ENCODE measurements at places on chromosomes 7 and 10.

DNA sequence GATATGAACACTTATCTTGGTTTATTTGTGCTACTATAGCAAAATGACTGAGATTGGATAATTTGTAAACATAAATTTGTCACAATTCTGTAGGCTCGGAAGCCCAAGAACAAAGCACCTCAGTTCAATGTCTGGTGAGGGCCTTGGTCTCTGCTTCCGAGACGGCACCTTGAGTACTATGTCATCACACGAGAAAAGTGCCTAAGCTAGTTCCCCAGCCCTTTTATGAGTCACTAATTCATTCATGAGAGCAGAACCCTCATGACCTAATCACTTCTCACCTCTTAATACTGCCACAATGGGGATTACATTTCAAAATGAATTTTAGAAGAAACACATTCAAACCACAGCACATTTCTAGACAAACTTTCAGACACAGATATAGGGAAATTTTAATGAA lies 52.0 kb upstream of the PRSS1 start:
- no peak for DNase-seq

DNA sequence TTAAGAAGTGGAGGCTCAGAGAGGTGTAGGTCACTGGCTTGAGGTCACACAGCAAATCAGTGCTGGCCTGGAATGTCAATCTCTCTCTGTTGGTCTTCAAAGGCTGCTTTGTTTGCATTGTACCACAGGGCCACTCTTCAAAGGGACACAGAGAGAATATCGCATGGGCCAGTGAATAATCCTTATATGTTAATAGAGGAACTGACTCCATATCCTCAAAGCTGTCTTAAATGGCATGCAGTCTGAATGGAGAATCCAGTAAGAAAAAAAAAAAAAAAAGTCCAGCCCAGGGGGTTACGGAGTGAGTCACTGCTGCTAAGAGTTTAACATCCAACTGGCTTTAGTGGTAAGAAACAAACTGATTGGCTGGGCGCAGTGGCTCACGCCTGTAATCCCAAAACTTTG lies 54.1 kb downstream of the NRAP start:
- DNase-seq = no peak

DNA sequence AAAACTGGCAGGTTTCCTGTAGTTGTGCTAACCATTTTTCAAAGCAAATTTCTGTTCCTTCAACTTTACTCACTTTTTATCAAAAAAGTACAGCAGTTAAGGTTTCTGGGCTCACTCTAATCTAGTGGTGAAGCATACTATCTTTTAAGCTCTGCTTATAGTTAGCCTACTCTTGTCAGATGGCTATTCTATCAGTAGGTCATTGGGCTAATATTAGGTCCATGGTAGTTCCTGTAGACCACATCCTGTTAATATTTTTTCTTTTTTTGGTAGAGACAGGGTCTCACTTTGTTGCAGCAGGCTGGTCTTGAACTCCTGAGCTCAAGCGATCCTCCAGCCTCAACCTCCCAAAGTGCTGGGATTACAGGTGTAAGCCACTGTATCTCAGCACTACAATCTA lies 27.9 kb upstream of the NRCAM start:
- no peak for DNase-seq

- no peak for DNase-seq
These were observed 76.0 kb upstream of the CTTNBP2 start for GRCh38 chr7:117949232-117949631.

DNA sequence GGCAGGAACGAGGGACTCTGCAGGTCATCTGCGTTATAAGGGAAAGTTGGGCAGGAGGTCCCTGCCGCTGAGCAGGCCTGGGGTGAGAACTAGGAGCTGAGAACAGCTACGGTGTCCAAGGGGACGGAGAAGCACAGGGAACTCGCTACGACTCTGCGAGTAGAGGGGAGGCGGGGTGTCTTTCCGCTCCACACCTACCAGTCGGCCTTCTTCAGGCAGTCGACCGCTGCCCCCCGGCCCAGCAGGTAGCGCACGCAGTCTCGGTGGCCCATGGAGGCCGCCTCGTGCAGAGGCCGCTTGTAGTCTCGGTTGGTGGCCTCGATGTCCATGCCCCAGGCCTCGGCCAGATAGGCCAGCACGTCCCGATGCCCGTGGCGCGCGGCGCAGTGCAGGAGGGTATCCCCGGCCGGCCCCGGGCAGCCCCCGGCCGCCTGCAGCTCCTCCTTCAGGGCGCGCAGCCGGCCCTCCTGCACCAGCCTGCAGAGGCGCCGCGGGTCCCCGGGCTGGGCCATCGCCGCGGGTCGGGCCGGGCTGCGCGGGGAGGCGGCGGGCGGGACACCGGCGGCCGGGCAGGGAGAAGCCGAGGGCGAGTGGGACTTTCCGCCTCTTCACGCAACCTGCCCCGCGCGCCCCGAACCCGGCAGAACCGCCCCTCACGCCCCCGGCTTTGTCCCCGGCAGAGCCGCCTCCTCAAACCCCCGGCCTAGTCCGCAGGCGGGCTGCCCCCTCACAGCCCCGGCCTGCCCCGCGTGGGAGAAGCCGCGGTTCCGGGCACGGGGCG lies 660 bp downstream of the ANKRD16 start:
- DNase-seq = peak; percentile 53

DNA sequence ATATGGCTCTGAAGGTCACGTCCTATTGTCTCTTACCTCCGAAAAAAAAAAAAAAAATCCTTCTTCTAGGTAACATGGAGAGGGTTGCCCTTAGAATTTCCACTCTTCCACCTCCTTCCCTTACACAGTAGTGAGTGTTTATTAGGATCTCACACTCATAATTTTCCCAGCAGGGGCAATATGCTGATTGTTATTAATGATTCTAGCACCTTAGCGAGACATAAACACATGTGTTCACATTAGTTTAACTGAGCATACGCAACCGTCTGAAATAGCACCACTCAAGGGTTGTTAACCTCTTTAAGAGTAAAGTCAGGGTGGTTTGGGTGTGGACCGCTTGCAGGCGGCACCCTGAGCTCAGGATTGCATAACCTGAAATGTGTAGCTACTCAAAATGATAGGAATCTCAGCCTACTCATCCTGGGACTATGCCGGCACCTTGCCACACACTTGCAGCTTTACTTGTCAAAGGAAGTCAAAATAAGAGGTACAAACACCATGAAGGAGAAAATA lies 52.2 kb downstream of the CPEB3 start:
- peak; percentile 16 for DNase-seq

DNA sequence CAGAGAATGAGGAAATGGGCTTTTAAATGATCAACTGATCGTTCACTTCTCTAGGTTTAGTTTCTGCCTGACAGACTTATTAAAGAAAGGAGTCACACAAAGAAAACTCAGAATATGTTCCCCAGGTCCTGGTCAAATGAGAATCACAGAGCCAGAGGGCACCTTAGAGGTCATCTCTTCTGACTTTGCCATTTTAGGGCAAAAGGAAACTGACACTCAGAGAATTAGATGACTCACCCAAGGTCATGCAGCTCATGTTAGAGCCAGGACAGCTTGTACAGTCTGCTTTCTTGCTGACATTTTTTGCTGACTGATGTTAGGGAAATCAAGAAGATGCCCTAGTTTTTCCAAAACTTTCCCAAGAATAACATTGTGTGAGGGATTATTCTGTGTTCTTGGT lies 312.7 kb upstream of the SP8 start:
- no peak for DNase-seq

- no peak for DNase-seq
These were observed 308.4 kb downstream of the HDAC9 start for GRCh38 chr7:18803923-18804322.

DNA sequence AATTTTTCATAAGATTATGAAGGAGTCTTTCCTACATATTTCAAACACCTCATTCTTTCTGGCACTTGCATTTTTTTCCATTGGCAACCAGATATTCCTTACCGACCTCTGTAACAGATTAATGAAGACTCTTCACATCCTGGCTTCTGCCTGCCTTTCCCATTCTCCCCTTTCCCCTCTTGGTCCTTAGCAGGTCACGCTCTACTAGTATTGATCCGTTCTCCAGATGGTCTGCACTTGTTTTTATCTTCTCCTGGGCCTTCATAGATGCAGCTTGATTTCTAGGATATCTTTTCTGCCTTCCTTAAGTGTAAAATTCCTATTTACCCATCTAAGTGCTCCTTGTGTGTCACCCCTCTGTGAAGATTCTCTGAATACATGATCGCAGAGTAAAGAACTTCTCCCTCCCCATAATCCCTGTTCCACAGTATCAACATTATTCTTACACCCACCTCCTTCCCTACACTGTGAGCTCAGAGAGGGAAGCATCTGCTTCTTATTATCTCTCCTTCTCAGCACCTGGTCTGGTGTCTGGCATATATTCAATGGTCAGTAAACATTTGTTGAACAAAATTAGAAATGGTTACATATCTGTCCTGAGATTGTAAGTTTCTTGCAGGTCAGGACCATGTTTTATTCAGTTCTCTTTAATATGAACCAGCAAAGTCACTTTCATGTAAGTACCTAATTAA lies 654.2 kb downstream of the REEP3 start:
- no peak for DNase-seq

GRCh38 chr10:124494046-124494807 lies 32.6 kb downstream of the LHPP start:
- peak; percentile 53 for DNase-seq

DNA sequence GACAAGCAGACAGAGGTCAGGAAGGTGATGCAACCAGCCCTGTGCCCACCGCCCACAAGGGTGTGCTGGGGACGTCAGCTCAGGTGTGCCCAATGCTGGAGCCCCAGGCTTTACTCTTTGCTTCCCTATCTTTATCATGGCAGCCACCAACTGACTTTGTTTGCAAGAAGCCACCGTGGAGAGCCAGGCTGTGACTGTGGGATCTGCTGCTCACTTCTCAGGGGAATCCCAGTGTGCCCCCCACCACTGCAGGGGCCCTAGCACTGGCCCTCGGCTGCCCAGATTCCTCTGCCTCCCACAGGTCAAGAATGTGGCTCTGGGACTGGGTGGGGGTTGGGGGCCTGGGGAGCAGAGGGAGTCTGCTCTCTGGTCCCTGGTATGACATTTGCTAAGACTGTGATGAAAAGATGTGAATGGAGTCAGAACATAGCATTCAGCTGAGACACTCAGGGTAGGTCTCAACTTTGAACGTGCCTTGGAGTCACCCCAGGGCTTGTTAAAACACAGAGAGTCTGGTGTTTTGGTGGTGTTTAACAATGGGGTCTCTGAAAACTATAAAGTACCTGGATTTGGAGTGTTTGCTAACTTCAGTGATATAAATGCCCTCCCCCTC lies 47.3 kb downstream of the ARHGAP22 start:
- no peak for DNase-seq

GRCh38 chr7:148084138-148084537 lies 506.4 kb upstream of the C7orf33 start:
- DNase-seq = peak; percentile 61

GRCh38 chr10:2529945-2530344 lies 537.4 kb upstream of the PFKP start:
- no peak for DNase-seq

DNA sequence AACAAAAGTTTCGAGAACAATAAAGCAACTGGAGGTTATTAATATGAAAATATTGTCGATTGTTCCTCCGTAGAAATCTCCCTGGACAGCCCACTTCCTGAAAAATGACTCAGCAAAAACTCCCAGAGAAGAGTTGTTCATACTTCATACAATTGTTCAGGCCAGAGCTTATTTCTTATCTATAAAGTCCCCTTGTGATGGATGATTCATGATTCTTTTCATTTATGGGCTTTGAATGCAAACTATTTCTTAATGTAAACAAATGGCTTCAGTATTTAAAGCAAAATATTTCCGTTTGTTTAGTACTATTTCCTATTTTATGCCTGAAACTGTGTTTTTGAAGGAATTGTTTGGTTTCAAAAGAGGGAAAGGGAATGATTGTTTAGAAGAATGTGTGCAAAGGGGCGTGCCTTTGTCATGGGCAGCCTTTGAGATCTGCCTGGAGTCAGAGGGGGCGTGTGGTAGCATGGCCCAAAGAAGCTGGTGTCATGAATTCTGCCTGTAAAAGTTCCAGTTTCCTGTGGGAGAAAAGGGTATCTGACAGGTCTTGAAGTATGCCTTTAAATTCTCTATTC lies 26.2 kb upstream of the EXOC6 start:
- DNase-seq = no peak

DNA sequence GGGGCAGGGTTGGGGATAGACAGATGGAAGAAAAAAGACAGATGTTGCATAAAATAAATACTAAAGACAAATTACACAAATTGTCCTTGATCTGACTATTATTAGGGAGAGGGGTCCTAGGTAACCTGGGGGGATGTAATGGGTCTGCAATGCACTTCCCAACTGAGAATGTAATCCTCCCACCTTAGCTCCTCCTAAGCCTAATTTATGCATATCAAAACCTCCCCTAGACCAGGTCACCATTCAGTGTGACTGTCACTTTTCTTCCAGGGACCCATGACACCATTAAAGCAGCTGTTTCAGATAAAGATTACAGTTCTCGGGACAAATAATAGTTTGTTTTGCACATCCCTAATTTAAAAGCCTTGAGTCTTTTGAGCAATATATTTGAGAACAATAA lies 133.9 kb upstream of the FEZF1 start:
- DNase-seq = no peak

GRCh38 chr10:112649006-112649821 lies 202.2 kb downstream of the VTI1A start:
- DNase-seq = no peak

DNA sequence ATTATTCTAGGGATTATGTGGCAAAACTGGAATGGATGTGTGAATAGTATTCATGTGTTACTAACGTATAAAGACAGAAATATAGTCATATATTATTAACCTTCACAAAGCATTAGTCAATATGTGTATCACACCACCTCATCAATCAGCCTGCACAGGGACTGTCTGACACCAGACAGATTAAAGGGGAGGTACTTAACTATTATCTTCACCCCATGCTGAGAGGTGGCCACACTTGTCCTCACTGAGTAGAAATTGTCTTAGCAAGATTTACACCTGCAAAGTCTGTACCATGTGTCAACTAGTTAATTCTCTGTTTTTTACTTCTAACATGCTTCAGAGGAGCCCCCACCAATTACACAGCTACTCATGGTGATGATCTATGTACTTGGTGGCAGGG lies 146.3 kb upstream of the LRGUK start:
- DNase-seq = no peak

- DNase-seq = no peak
These were observed 511.0 kb downstream of the XPNPEP1 start for GRCh38 chr10:109412353-109412752.

- DNase-seq = no peak
These were observed 307.6 kb upstream of the SEMA3A start for GRCh38 chr7:84502239-84502638.

DNA sequence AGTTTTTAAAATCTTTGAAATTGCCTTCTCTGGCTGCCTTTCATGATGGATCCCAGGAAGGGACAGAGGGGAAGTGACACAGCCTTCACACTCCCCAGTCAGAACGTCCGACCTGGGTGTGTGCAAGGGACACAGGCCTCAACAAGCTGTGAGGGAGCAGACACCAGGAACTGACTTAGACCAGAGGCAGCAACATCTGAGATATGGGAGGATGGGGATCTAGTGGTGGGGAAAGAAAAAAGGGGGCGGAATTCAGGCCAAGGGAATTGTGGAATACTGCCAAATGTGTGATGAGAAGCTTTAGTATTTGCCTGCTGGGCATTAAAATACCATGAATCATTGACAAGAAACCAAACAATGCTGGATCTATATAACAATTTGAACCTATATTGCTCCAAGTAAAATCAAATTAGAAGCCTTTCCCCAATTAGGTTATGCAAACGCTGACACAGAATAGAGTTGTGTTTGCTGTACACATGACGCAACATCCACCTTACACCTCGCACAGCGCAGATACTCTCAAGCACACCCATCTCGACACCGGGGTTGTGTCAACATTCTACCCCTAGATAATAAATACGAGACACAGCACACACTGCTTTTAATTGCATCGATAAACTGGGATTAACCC lies 17.2 kb upstream of the MNX1 start:
- DNase-seq = no peak

GRCh38 chr7:138204982-138205298 lies 128.7 kb downstream of the AKR1D1 start:
- DNase-seq = no peak
